ENCODE measurements at places on chromosomes 5 and 9. TPM values are rescaled to one million over a fixed set of nuclear protein-coding genes. Genes with fewer than 3 reads are reported as not detected.

ANKDD1B gene
- total RNA-seq = 0.09 TPM

ADCY2 gene
- not detected for total RNA-seq

ZMAT2 gene
- 63.3 TPM for total RNA-seq

PCA3 gene
- 0.90 TPM for total RNA-seq

C9orf43 gene
- total RNA-seq = 0.36 TPM

GFI1B gene
- not detected for total RNA-seq

CTSV gene
- 0.54 TPM for total RNA-seq

MYMK gene
- total RNA-seq = not detected

NEUROG1 gene
- not detected for total RNA-seq

ZNF454 gene
- 1.2 TPM for total RNA-seq

RXRA gene
- 10.8 TPM for total RNA-seq

ARHGEF39 gene
- 0.38 TPM for total RNA-seq

GPR21 gene
- 0.90 TPM for total RNA-seq

TXNDC8 gene
- not detected for total RNA-seq

PDE4D gene
- 23.4 TPM for total RNA-seq

SPOCK1 gene
- total RNA-seq = 423 TPM

SNX18 gene
- 53.2 TPM for total RNA-seq

OR1J2 gene
- total RNA-seq = not detected

AIF1L gene
- 27.6 TPM for total RNA-seq

CDH9 gene
- not detected for total RNA-seq

COX7C gene
- total RNA-seq = 246 TPM

IL5 gene
- total RNA-seq = not detected

OR1Q1 gene
- total RNA-seq = not detected

FBXL7 gene
- 6.1 TPM for total RNA-seq

STXBP1 gene
- 18.0 TPM for total RNA-seq

COL5A1 gene
- total RNA-seq = 67.9 TPM

FOXD4 gene
- 0.09 TPM for total RNA-seq

PCDHGA8 gene
- total RNA-seq = 1.3 TPM

CTXN3 gene
- total RNA-seq = not detected

NUTM2G gene
- not detected for total RNA-seq

NR5A1 gene
- total RNA-seq = not detected

SLC31A2 gene
- total RNA-seq = 5.0 TPM

BAAT gene
- under 0.01 TPM for total RNA-seq

MEIKIN gene
- not detected for total RNA-seq

SPATA31E1 gene
- not detected for total RNA-seq

PRR7 gene
- total RNA-seq = 3.5 TPM

FAXDC2 gene
- total RNA-seq = 3.0 TPM

TRMT10B gene
- total RNA-seq = 1.8 TPM

FAM170A gene
- not detected for total RNA-seq

CYFIP2 gene
- total RNA-seq = 18.8 TPM

IL13 gene
- total RNA-seq = not detected

PCDHB2 gene
- total RNA-seq = 3.5 TPM

PKD2L2 gene
- total RNA-seq = not detected

PCDHGA6 gene
- total RNA-seq = 2.2 TPM

GPR150 gene
- total RNA-seq = 0.19 TPM

HRH2 gene
- total RNA-seq = 0.09 TPM
